T-helper 2 cell treated with Interferon-gamma antibody and Interleukin-4, amounts not matched to agents 5 μg/mL and 100 μg/mL, for 36 hours (primary cell): ENCODE measurements at places on chromosomes 1 and 21.

DNA sequence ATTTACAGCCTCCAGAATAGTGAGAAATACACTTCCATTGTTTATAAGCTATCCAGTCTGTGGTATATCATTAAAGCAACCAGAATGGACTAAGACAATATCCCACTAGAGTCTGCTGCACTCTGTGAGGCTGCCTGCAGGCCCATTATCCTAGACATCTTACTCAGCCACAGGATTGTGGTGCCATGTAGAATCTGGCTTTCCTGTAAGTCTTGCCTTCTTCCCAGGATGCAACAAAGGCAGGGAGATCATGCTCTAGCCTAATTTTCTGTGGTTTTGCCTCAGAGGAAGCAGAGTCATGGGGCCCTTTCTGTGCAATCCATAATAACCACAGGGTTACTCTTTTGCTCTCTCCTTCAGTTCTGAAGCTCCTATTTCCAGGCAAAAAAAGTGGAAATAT lies 299.1 kb upstream of the DEPDC1 start:
- DNase-seq = no peak

DNA sequence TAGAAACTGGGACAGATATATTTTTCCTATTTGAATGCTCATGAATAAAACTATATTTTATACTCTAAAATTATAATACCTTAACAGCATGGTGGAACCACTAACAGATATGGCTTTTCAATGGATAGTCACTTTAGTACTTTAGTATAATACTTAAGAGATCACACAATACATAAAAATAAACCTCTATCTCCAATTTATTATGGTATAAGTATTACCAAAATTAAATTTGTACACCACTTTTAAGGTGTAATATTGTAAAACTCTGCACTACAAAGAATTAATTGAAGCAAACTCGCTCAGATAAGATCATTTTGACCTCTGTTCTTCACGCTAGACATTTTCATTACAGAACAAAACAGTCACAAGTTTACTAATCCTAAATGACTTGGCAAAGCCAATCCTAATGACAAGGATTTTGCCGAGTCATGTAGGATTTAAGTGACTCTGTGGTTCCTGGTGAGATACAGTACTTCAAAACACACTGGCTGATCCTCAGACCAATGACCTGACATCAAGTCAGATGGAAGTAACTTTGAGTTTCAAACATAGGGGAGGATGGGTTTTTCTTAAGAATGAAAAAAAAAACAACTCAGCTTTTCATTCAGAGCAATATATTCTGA lies 200.6 kb downstream of the SMYD3 start:
- no peak for DNase-seq

- DNase-seq = no peak
These were observed 5.6 kb downstream of the OSBPL9 start for GRCh38 chr1:51622455-51622913.

GRCh38 chr1:58818075-58818474 lies 34.2 kb upstream of the JUN start:
- no peak for DNase-seq

- peak; percentile 63 for DNase-seq
These were observed 201.9 kb downstream of the TOMM20 start for GRCh38 chr1:234926559-234927311.

DNA sequence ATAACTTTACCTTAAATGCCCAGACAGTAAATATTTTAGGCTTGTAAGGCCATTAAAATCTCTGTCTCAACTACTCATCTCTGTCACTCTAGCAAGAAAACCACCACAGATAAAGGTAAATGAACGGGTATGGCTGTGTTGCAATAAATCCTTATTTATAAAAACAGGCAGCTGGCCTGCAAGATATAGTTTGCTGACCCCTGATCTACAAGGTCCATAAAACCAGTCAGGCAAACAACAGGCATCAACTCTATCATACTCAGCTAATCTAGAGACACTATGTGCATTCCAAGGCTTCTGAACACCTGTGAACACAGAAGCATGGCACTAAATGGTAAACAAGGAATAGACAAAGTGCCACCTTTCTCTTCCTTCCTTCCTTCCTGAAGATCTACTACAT lies 9.7 kb downstream of the FAF1 start:
- no peak for DNase-seq

GRCh38 chr1:247914941-247915662 lies 5.0 kb upstream of the OR2T8 start:
- no peak for DNase-seq

DNA sequence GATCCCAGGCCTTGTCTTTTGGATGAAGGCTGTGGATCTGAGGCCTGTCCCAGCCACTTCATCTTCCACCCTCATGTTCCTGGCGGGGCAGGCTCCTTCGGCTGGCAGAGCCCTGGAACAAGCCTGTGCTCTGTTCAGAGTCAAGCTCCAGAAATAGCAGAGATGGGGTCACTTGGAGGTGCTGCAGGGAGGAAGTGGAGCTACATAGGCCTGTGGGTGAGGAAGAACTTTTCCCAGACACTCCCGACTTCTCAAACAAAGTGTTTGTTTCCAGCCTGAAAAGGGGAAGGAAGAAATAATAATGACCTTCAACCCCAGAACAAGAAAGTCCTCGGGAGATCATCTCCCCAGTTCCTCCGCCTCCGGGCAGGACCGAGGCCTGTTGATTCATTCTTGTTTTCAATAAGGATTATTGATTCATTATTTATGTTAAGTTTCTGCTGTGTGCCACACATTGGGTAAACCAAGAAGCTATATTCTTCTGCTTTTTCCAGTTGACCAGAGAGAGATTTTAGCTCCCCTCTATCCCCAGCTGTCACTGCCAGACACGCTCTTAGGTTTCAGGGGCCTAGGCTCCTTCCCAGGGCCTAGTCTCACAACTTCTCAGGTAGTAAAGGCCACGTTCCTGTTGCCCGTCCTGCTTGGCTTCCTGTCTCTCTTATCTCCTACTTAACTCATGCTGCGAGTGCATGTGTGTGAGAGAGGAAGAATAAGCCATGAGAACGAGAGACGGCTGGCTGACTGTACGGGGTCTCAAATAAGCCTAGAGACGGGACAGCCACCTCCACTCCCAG lies 16.9 kb downstream of the IKBKE start:
- DNase-seq = no peak
